ENCODE measurements at places on chromosomes 4 and X. TPM values are rescaled to one million over a fixed set of nuclear protein-coding genes. Genes with fewer than 3 reads are reported as not detected.

VCX gene
- total RNA-seq, result not detected

DNA sequence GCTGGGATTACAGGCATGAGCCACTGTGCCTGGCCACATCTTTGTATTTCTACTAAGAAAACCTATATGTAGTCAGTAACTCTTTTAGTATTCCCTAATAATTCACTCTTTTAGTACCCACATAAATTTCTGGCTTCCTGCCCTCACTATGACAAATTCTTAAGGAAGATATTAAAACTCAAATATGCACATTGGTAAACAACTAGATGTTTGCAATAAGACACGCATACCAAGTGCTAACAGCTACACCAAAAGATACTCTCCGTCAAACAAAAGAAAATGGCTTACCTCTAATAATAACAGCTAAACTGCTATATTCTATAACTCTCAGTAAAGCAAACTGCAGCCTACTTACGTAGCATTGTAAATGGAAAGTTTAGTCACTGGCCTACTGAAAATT is 6.3 kb downstream of the UBA6 start:
- H3K4me3 ChIP-seq, result no peak overlapping the region
- no peak overlapping the region for H3K27ac ChIP-seq
- DNase-seq, result no peak
- no peaks in the 10 kb centered on the region for H3K36me3 ChIP-seq

SLC25A43 gene
- total RNA-seq, result 4.5 TPM

WAS gene
- total RNA-seq, result 2.9 TPM

DNA sequence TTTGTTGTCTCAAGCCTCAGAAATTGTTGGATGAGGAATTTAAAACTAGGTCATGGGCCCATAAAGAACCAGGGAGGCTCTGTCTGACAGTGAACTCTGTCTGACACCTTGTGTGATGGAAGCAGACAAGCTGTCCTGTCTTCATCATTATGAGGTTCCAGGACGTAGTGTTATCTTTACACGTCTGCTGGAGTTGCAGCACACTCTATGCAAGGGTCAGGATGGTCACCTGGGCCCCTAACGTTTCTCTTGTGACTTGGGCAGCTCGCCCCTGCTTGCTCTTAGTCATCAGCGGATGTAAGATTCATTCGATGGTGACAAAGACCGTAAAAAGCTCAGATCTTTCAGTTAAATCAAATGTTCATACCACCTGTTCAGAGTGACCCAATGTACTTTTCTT is 92.0 kb upstream of the ADGRG2 start:
- DNase-seq, result no peak
- H3K27me3 ChIP-seq, result no peaks in the 10 kb centered on the region
- H3K36me3 ChIP-seq, result no peaks in the 10 kb centered on the region
- no peak overlapping the region for H3K27ac ChIP-seq
- no peak overlapping the region for H3K4me3 ChIP-seq

AFM gene
- 0.44 TPM for total RNA-seq

RAB40A gene
- total RNA-seq, result 0.14 TPM

DNA sequence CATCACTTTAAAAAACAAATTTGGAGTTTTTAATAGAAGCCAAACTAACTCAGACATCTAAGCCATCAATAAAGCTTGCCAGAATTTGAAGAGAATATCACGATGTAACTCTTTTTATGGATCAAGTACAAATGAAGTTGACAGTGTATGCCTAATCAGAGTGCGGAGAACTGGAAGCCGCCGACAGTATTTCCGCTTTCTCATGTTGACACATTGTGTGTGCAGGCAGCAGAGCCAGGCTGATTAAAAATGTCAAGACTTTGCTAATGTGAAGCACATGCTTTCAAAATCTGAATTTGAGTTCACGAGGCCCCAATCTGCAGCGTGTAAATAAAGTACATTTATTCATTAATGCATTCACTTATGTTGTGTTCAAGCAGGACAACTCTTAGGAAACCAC is 161.2 kb downstream of the TENM3 start:
- DNase-seq, result no peak
- no peak overlapping the region for H3K27ac ChIP-seq
- no peaks in the 10 kb centered on the region for H3K36me3 ChIP-seq
- no peaks in the 10 kb centered on the region for H3K4me1 ChIP-seq

DNA sequence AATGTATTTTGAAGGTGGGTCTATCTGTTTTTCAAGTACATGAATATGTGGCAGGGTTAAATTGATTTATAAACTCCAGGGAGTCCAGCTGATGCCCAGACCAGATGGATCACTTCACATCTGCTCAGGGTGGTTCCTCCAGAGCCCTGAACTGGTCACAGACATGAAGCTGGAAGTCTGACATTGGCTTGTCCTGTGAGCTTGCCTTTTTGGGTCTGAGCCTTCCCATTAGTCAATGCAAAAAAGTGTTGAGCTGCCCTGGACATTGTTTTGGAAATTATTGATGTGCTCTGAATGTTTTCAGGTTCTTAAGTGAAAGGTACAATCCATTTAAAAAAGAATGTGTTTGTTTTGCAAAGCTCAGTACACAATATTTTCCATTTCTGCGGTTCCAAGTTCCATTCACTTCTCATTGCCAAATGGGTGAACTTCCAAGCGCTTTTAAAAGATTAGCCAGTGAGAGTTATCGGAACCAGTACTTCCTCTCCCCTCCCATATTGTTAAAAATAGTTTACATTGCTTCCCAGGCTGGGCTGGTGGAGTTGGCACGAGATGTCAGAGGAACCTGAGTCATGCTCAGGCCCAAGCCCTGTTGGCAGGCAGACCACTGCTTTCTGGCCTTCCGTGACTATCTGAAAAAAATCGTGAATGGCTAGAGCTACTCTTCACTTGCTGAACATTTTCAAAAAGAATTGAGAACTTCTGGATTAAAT is 52.1 kb downstream of the PDGFRA start:
- no peaks in the 10 kb centered on the region for H3K36me3 ChIP-seq
- no peaks in the 10 kb centered on the region for H3K27me3 ChIP-seq
- peaks cover 19% of the 10 kb centered on the region for H3K4me1 ChIP-seq

DNA sequence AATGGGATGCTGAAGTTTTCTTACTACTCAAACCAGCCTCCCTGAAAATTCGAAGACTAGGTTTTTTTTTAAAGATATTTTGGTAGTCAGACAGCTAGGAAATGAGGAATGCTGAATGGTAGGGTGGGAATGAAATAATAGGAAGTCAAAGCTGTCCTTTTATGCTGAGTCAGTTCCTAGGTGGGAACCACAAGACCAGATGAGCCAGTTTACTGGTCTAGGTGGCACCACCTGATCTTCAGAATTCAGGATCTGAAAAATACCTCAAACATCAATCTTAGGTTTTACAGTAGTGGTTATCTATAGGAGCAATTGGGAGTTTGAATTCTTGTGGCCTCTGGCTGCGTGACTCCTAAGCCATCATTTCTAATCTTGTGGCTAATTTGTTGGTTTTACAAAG is 183.1 kb upstream of the GALNT7 start:
- H3K36me3 ChIP-seq, result no peaks in the 10 kb centered on the region
- H3K27me3 ChIP-seq, result no peaks in the 10 kb centered on the region
- DNase-seq, result no peak
- no peak overlapping the region for H3K4me3 ChIP-seq
- H3K27ac ChIP-seq, result no peak overlapping the region

GRCh38 chr4:17092736-17093437 is 194.4 kb upstream of the LDB2 start:
- no peak overlapping the region for H3K4me3 ChIP-seq
- no peaks in the 10 kb centered on the region for H3K36me3 ChIP-seq
- no peaks in the 10 kb centered on the region for H3K27me3 ChIP-seq
- H3K27ac ChIP-seq, result no peak overlapping the region

DNA sequence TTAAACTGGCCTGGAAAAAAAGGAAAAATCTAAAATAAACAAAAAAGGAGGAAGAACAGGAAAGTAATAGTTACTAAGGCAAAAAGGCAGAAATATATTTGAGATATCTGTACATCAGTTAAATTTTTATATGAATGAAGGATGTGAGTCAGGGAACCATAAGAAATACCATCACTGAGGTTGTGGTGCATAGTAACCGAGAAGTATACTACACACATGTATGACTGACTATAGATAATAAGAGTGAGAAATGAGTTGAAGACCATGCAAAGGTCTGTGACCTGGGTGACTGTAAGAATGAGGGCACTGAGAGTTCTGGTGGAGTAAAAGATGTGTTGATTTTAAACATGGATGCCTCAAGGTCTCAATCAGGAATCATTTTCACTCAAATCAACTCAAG is 220.6 kb upstream of the FAM241A start:
- H3K4me1 ChIP-seq, result no peaks in the 10 kb centered on the region
- H3K27ac ChIP-seq, result no peak overlapping the region
- H3K36me3 ChIP-seq, result no peaks in the 10 kb centered on the region

DNA sequence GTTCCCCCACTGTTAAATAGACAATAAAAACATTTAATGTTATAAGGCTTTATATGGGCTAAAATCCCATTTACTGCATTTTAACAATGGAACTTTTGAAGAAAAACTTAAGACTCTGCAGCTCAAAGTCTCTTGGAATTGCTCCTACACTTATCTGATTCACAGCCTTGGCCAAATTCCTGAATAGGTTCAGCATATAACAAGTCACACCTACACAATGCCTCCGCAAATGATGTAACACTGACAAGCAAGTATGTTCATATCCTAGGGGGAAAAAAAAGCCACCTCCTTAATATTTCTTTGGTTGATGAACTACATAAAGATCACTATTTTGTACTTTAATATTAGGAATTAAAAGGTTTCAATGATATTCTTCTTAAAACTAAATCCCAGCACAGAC is 34.5 kb downstream of the RPS6KA6 start:
- H3K27me3 ChIP-seq, result peaks cover 12% of the 10 kb centered on the region
- no peak overlapping the region for H3K27ac ChIP-seq
- no peak overlapping the region for H3K4me3 ChIP-seq

- peak overlapping the region; percentile 23 for H3K4me3 ChIP-seq
- H3K36me3 ChIP-seq, result no peaks in the 10 kb centered on the region
- peak; percentile 53 for DNase-seq
- H3K4me1 ChIP-seq, result no peaks in the 10 kb centered on the region
- H3K27ac ChIP-seq, result peak overlapping the region; percentile 73
These were observed 2.4 kb downstream of the LONRF3 start for GRCh38 chrX:118976599-118977340.

UGT2A1 gene
- not detected for total RNA-seq

HTN3 gene
- not detected for total RNA-seq

- H3K4me3 ChIP-seq, result no peak overlapping the region
- no peak overlapping the region for H3K27ac ChIP-seq
- no peaks in the 10 kb centered on the region for H3K27me3 ChIP-seq
- no peak for DNase-seq
These were observed 314.7 kb downstream of the CHIC1 start for GRCh38 chrX:73877687-73878086.

CT45A3 gene
- not detected for total RNA-seq

DNA sequence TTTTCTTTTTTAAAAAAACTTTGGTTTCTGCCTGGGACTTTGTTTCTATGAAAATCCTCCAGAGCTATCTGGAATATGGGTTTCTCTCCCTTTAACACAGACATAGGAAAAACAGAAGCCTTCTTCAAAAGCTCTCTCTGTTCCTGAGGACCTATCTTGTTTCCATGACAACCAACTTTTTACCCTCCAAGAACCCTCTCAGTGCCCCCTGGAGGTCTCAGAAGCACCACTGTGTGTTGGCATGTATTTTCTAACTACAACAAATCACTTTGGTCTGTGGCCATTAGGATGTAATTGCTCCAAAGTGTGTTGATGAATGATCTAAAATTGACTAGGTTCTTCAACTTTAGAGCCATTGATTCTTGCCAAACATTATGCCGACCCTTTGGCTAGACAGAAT is 1331.6 kb downstream of the ADGRL3 start:
- H3K36me3 ChIP-seq, result no peaks in the 10 kb centered on the region
- no peak for DNase-seq
- H3K4me3 ChIP-seq, result no peak overlapping the region
- H3K27me3 ChIP-seq, result no peaks in the 10 kb centered on the region
- no peak overlapping the region for H3K27ac ChIP-seq
- H3K4me1 ChIP-seq, result no peaks in the 10 kb centered on the region

DNA sequence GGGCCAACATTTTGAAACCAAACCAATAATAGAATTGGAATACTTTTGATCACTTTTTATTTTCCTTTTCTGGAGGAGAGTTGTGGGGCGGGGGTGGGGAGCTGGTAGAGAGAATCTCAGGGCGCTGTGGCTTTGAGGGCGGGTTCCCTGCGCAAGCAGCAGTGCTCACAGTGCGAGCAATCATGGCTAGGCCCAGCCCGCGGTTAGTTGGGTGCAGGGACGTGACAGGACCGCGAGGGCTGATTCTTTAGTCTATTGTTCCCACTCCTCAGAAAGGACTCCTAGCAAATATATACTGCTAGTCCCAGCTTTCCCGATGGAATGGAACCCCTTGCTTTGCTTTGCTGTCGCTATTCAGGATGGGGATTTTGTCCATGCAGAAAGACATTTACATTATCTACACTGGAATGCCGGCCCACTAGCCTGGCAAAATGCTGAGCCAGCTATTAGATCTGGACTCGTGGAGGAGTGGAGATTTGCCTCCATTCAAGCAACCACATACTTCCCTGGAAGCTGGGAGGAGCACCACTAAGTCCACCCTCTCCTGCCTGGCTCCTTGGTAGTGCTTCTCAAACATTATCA is 23.9 kb upstream of the APLN start:
- H3K4me3 ChIP-seq, result peak overlapping the region; percentile 46
- H3K27ac ChIP-seq, result peak overlapping the region; percentile 62
- no peak for DNase-seq
- no peaks in the 10 kb centered on the region for H3K4me1 ChIP-seq

GRCh38 chr4:74578329-74578728 is 133.4 kb downstream of the AREG start:
- H3K4me1 ChIP-seq, result no peaks in the 10 kb centered on the region
- no peaks in the 10 kb centered on the region for H3K36me3 ChIP-seq
- H3K27ac ChIP-seq, result no peak overlapping the region
- no peak for DNase-seq
- H3K4me3 ChIP-seq, result no peak overlapping the region
- no peaks in the 10 kb centered on the region for H3K27me3 ChIP-seq

GRCh38 chr4:155539746-155540145 is 126.9 kb upstream of the GUCY1A1 start:
- no peak overlapping the region for H3K4me3 ChIP-seq
- no peak overlapping the region for H3K27ac ChIP-seq
- H3K36me3 ChIP-seq, result no peaks in the 10 kb centered on the region
- H3K27me3 ChIP-seq, result no peaks in the 10 kb centered on the region

FREM3 gene
- total RNA-seq, result not detected

GRCh38 chr4:68349279-68349648 is 626 bp downstream of the YTHDC1 start:
- peak overlapping the region; percentile 79 for H3K4me3 ChIP-seq
- no peaks in the 10 kb centered on the region for H3K36me3 ChIP-seq
- no peaks in the 10 kb centered on the region for H3K27me3 ChIP-seq

- H3K27me3 ChIP-seq, result no peaks in the 10 kb centered on the region
- no peak overlapping the region for H3K4me3 ChIP-seq
- H3K36me3 ChIP-seq, result no peaks in the 10 kb centered on the region
- DNase-seq, result no peak
- no peaks in the 10 kb centered on the region for H3K4me1 ChIP-seq
These were observed 472.1 kb downstream of the NLGN4X start for GRCh38 chrX:5756616-5757015.

- no peak for DNase-seq
- no peaks in the 10 kb centered on the region for H3K4me1 ChIP-seq
- H3K36me3 ChIP-seq, result no peaks in the 10 kb centered on the region
- no peaks in the 10 kb centered on the region for H3K27me3 ChIP-seq
- no peak overlapping the region for H3K27ac ChIP-seq
- H3K4me3 ChIP-seq, result no peak overlapping the region
These were observed 7.0 kb downstream of the NPY5R start for GRCh38 chr4:163350672-163351071.

PCSK1N gene
- total RNA-seq, result 49.0 TPM
